Astrocyte (in vitro differentiated cells and primary cell): ENCODE measurements at places on chromosomes 11 and 22. TPM values are rescaled to one million over a fixed set of nuclear protein-coding genes. Genes with fewer than 3 reads are reported as not detected.

GRCh38 chr11:102513869-102514268, 16.7 kb downstream of the MMP7 start:
- no peaks in the 10 kb centered on the region for H3K4me1 ChIP-seq
- H3K36me3 ChIP-seq = no peaks in the 10 kb centered on the region
- no peaks in the 10 kb centered on the region for H3K27me3 ChIP-seq
- H3K27ac ChIP-seq = no peak overlapping the region

- peak; percentile 11 for DNase-seq
- no peaks in the 10 kb centered on the region for H3K36me3 ChIP-seq
- peak overlapping the region; percentile 74 for H3K4me3 ChIP-seq
- peak overlapping the region; percentile 91 for H3K27ac ChIP-seq
- peaks cover 5% of the 10 kb centered on the region for H3K27me3 ChIP-seq
- peaks cover 45% of the 10 kb centered on the region for H3K4me1 ChIP-seq
These were observed 7.0 kb downstream of the WNT7B start for GRCh38 chr22:45969801-45970470.

DNA sequence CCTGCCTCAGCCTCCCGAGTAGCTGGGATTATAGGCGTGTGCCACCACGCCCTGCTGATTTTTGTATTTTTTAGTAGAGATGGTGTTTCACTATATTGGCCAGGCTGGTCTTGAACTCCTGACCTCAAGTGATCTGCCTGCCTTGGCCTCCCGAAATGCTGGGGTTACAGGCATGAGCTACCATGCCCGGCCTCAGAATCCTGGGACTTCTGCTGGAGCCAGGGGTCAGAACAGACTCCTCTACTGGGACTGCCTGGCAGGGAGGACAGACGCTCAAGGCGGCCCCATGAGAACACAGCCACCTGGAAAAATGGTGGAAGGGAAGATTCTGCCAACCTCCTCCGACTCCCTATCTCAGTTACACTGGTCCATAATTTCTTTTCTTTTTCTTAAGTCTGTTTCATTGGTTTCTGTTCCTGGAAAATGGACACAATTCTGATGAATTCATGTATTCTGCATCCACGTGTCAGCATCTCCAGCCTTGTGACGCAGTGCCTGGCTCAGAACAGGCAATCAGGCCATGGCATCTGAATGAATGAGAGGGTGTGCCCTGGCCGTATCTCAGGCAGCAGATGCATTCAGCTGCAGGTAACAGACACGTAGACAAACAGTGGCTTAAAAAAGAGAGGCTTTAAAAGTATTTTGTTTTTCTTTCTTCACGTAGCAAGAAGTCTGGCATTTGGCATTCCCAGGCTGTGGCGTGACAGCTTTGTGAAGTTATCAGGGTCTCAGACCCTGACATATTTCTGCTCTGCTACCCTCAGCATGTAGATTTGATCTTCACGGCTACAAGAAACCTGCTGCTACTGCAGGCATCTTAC, 4.8 kb downstream of the SMIM38 start:
- no peak overlapping the region for H3K4me3 ChIP-seq
- H3K36me3 ChIP-seq = no peaks in the 10 kb centered on the region
- H3K27ac ChIP-seq = no peak overlapping the region

Gene SCGB1D2
- not detected in 2 replicates for total RNA-seq

Gene HBG1
- total RNA-seq = not detected in 2 replicates

Gene POU2F3
- 0.20 TPM in 1 of 2 replicates, not detected in the other for total RNA-seq

Gene MAPK11
- 19.6 and 22.4 TPM in 2 replicates for total RNA-seq
